ENCODE measurements at places on chromosomes 6 and 20. TPM values are rescaled to one million over a fixed set of nuclear protein-coding genes. Genes with fewer than 3 reads are reported as not detected.

Gene RIMS4
- polyA plus RNA-seq = 4.1 TPM

Gene HLA-DPA1
- 163 TPM for polyA plus RNA-seq

DNA sequence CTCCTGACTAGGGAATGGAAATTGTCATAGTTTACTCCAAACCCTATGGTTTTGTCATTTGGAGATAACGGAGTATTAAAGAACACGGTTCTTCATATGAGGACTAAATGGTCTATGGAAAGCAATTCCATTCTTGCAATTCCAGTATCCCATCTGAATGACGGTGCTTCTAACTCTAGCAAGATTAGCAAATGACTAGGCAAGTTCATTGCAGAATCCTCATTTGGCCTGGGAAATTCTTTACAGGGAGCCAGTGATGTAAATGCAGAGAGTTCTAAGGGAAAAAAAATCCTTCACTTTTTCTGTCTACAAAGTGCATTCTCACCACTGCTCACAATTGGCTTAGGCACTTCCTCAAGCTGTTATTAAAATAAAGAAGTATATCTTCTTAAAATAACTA lies 111.5 kb downstream of the MOXD1 start:
- H3K4me3 ChIP-seq = no peak overlapping the region
- no peak for DNase-seq
- no peaks in the 10 kb centered on the region for H3K4me1 ChIP-seq
- H3K36me3 ChIP-seq = no peaks in the 10 kb centered on the region

DNA sequence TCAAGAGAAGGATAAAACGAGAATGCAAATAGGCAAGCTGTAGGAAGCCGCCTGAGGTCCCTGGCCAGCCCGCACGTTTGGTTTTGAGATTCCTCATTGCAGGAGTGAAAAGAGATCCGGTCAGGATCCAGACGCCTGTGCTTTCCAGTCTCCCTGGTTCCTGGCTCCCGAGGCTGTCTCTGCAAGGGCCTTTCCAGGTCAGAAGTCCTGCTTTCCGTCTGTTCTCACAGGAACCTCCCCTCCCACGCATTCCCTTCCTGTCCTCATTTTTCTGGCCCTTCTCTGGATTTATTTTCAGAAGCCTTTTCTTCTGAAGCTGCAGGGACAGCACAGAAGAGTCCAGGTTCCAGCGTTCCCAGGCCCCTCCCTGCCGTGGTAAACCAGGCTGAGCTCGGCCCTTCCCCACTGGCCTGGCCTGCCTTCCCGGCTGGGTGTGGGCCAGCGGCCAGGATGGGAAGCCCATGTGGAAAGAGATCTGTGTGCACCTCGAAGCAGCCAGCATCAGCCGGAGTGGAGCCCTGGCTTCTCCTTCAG lies 54.0 kb downstream of the TMEM242 start:
- peaks cover 4% of the 10 kb centered on the region for H3K4me1 ChIP-seq
- no peaks in the 10 kb centered on the region for H3K27me3 ChIP-seq
- DNase-seq = peak; percentile 33
- no peak overlapping the region for H3K4me3 ChIP-seq

DNA sequence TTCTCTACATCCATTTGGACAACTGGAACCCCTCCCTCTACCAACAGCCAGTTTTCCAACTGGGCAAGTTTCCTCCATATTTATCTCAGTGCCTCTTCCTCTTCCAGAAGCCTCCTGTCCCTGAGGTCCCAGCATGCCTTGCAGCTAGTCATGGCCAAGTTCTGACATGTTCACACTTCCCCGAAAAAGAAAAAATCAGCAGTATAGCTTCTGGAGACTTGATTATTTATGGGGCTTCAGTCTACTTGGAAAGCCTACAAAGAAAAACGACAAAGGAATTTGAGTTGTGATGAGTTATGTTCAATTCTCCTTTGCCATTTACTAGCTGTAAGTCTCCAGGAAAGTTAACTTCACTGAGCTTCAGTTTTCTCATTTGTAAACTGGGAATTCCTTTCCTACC lies 406.5 kb downstream of the MAFB start:
- no peaks in the 10 kb centered on the region for H3K36me3 ChIP-seq
- no peaks in the 10 kb centered on the region for H3K27me3 ChIP-seq
- DNase-seq = no peak
- no peaks in the 10 kb centered on the region for H3K4me1 ChIP-seq
- H3K4me3 ChIP-seq = no peak overlapping the region

Gene CDSN
- polyA plus RNA-seq = not detected

- H3K4me3 ChIP-seq = no peak overlapping the region
- no peak for DNase-seq
- H3K27ac ChIP-seq = no peak overlapping the region
- H3K4me1 ChIP-seq = peaks cover 9% of the 10 kb centered on the region
- H3K36me3 ChIP-seq = peaks cover 9% of the 10 kb centered on the region
- no peaks in the 10 kb centered on the region for H3K27me3 ChIP-seq
These were observed 275.5 kb downstream of the PTPRK start for GRCh38 chr6:128244751-128245405.

DNA sequence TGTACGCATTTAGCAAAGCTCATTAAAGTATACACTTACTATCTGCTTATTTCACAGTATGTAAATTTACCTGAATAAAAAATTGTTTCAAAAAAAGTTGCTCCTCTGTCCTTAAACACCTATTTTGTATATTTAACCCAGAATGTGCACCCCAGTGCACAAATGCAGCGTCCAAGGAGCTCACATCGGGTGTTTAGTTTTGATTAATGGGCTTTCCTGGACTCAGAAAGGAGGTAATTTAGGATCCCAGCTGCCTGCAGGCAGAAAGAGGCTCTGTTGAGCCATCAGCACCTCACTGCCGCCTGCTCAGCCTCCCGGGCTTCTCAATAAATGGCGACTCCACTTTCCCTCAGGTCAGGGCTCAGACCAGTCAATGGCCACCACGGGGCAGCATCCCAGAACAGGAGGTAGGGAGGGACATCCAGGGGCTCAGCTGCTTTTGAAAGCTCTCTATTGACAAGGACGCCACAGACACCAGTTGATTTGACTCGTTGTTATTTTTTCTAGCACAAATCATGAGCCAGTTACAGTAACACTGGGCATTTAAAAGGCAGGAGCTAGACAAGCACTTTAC lies 70.2 kb upstream of the TBC1D7 start:
- no peaks in the 10 kb centered on the region for H3K36me3 ChIP-seq
- no peak overlapping the region for H3K27ac ChIP-seq
- no peak for DNase-seq
- H3K4me1 ChIP-seq = no peaks in the 10 kb centered on the region

Gene RFX6
- polyA plus RNA-seq = 8.6 TPM

DNA sequence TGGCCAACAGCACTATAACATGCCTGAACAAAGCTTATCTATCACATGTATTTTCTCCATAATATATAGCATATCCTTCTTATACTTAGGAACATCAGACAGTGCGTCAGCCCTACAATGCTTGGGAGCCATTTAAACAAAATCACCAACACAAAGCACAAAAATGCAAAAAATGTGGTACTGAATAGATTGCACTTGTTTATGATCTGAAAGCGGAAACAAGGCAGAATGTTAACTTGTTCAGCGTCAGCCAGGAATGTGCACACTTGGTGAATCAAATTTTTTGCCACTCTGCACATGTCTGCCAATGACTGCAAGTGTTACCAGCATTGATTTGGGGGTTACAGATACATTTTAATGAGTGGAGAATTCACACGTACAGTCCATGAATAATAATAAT lies 14.8 kb downstream of the SLC35A1 start:
- no peak overlapping the region for H3K27ac ChIP-seq
- H3K27me3 ChIP-seq = no peaks in the 10 kb centered on the region
- no peaks in the 10 kb centered on the region for H3K4me1 ChIP-seq
- peaks cover 15% of the 10 kb centered on the region for H3K36me3 ChIP-seq

Gene ANGPT4
- polyA plus RNA-seq = 0.03 TPM

GRCh38 chr6:130982941-130983456 lies 80.0 kb downstream of the EPB41L2 start:
- H3K4me3 ChIP-seq = no peak overlapping the region
- no peak for DNase-seq
- no peaks in the 10 kb centered on the region for H3K36me3 ChIP-seq

- H3K4me3 ChIP-seq = no peak overlapping the region
- H3K27me3 ChIP-seq = no peaks in the 10 kb centered on the region
- no peaks in the 10 kb centered on the region for H3K36me3 ChIP-seq
- H3K4me1 ChIP-seq = no peaks in the 10 kb centered on the region
These were observed 70.9 kb downstream of the PACRG start for GRCh38 chr6:162798546-162799266.

Gene KCNB1
- polyA plus RNA-seq = 2.4 TPM

Gene TNFRSF21
- 22.8 TPM for polyA plus RNA-seq

DNA sequence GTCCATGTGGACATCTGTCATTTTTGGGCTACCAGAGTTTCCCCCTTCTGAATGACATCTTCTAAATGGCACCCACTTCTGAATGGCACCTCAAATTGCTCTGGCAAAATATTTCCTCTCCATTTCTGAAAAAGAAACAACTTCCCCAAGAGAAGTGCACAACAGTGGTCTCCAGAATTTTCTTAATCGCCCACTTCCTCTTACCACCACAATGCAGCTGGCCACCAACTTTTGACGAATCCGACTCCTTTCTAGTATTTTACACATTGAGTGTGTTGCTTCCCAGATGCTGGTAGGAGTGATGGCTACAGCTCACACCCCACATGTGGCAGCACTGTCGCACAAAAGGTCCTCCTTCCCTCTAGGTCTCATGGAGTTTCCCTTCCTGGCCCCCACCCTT lies 216.1 kb downstream of the FOXA2 start:
- H3K27me3 ChIP-seq = peaks cover 16% of the 10 kb centered on the region
- H3K4me3 ChIP-seq = no peak overlapping the region
- no peak overlapping the region for H3K27ac ChIP-seq
- no peaks in the 10 kb centered on the region for H3K36me3 ChIP-seq
- no peaks in the 10 kb centered on the region for H3K4me1 ChIP-seq

- H3K27me3 ChIP-seq = no peaks in the 10 kb centered on the region
- peaks cover 28% of the 10 kb centered on the region for H3K36me3 ChIP-seq
- H3K27ac ChIP-seq = peak overlapping the region; percentile 54
- peaks cover 69% of the 10 kb centered on the region for H3K4me1 ChIP-seq
- DNase-seq = peak; percentile 73
These were observed 9.0 kb downstream of the TEAD3 start for GRCh38 chr6:35487658-35488516.

Gene OTOR
- polyA plus RNA-seq = not detected

DNA sequence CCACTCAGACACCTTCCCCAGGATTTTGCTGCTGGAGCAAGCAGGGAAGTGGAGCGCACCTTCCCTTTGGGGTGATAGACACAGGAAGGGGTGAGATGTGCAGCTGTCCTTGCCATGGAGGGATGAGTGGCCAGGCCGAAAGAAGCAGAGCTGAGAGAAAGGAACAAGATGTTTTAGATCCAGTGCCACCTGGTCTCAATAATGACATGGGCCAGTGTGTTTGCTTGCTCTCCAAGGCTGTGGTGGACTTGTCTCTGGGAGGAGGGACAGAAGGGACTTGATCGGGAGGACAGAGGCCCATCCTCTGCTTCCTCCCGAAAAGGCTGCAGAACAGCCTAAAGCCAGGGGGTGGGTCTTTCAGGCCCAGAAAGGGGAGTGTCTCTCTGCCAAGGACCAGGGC lies 61.7 kb upstream of the CCDC167 start:
- H3K27ac ChIP-seq = no peak overlapping the region
- H3K36me3 ChIP-seq = no peaks in the 10 kb centered on the region
- peaks cover 65% of the 10 kb centered on the region for H3K27me3 ChIP-seq
- H3K4me3 ChIP-seq = no peak overlapping the region

Gene BTBD9
- 7.8 TPM for polyA plus RNA-seq

DNA sequence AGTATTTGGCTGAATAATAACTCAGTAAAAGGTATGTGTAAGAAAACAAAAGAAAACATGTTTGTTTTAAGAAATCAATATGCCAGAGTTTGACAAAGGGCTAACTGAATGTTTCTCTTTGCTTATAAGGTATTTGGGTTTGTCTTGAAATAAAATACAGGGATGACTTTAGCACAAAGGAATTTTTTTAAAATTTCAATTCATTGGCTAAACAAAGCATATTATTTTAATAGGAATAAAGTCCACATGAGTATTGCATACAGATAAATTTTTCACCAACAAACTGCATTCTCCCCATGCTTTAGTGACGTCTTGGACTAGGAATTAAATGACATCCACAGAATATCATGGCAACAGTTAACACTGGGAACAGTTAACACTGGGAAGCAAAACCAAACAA lies 480.0 kb upstream of the JAG1 start:
- no peaks in the 10 kb centered on the region for H3K36me3 ChIP-seq
- no peak overlapping the region for H3K4me3 ChIP-seq
- no peak overlapping the region for H3K27ac ChIP-seq

- H3K4me3 ChIP-seq = no peak overlapping the region
- H3K4me1 ChIP-seq = no peaks in the 10 kb centered on the region
- no peak for DNase-seq
- H3K27ac ChIP-seq = no peak overlapping the region
- no peaks in the 10 kb centered on the region for H3K27me3 ChIP-seq
These were observed 5.5 kb downstream of the RFPL4B start for GRCh38 chr6:112352607-112353006.

DNA sequence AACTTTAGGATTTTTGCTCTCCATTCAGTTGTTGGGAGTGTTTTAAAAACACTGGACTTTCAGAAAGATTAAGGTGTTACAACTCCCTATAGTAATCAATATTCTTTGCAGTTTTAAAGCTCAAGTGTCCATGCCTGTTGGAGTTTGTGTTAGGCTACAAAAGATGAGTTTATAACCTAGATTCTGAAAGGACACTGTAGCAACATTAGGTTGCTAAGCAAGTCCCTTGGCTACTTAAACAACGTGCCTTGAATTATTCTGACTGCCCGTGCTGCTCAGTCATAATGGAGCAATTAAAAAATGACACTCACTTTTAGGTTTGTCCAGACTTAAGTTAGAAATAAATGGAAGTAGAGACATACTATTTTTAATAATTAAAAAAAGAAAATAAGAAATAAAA lies 41.0 kb downstream of the KLHL32 start:
- no peaks in the 10 kb centered on the region for H3K36me3 ChIP-seq
- H3K4me1 ChIP-seq = no peaks in the 10 kb centered on the region
- H3K27me3 ChIP-seq = no peaks in the 10 kb centered on the region
- DNase-seq = no peak

DNA sequence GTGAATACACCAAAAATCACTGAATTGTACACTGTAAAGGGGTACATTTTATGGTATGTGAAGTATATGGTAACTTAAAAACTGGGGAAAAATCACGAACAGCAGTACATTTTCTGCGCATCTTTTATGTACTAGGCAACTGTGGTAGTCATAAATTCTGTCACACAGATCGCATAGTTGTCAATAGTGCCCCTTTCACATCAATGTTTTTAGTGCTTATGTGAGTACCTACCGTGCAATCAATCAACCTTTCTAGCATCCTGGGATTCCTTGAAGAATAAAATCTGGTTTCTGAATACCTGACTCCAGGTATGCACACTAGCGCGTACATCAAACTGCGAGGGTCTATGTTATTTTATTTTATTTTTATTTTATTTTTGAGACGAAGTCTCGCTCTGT lies 637 bp upstream of the RPF2 start:
- peak overlapping the region; percentile 96 for H3K27ac ChIP-seq
- no peaks in the 10 kb centered on the region for H3K27me3 ChIP-seq
- H3K4me1 ChIP-seq = peaks cover 4% of the 10 kb centered on the region
- peaks cover 7% of the 10 kb centered on the region for H3K36me3 ChIP-seq

- H3K4me1 ChIP-seq = peaks cover 18% of the 10 kb centered on the region
- peak overlapping the region; percentile 86 for H3K27ac ChIP-seq
- peak; percentile 71 for DNase-seq
- no peaks in the 10 kb centered on the region for H3K36me3 ChIP-seq
These were observed 748 bp downstream of the UBE2J1 start for GRCh38 chr6:89351671-89352277.

Gene RBM39
- polyA plus RNA-seq = 429 TPM

- H3K36me3 ChIP-seq = no peaks in the 10 kb centered on the region
- no peaks in the 10 kb centered on the region for H3K27me3 ChIP-seq
- peaks cover 11% of the 10 kb centered on the region for H3K4me1 ChIP-seq
- H3K27ac ChIP-seq = no peak overlapping the region
- no peak overlapping the region for H3K4me3 ChIP-seq
- DNase-seq = no peak
These were observed 150.1 kb downstream of the GMPR start for GRCh38 chr6:16388488-16388887.

Gene JAG1
- polyA plus RNA-seq = 72.0 TPM

Measured in large intestine (tissue), 12 donors.